ENCODE measurements at places on chromosomes 2 and 18.
A peak's percentile ranks its signal among the peaks of the same experiment; 100 is the strongest.

DNA sequence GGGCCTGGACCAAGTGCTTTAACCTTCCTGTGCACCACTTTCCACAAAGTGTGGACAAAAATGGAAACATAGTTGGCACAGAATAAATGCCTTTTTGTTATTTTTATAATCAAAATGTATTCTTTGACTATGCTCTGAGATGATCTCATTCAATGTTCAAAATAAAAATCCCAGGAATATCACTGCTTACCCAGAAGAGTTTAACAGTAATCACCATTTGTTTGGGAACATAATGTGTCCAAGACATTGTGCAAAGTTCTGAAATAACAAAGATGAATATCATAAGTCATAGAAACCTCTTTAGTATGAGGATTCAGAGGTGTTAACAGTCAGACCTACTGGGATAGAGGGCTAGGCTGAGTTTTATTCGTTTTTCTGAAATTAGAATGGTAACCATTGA lies 668.1 kb downstream of the CNTNAP5 start:
- DNase-seq = no peak

- DNase-seq = no peak
Measured at GRCh38 chr2:139685090-139685983, 905.1 kb upstream of the NXPH2 start.

GRCh38 chr18:75073654-75074053 lies 135.3 kb downstream of the PTGR3 start:
- no peak for DNase-seq

DNA sequence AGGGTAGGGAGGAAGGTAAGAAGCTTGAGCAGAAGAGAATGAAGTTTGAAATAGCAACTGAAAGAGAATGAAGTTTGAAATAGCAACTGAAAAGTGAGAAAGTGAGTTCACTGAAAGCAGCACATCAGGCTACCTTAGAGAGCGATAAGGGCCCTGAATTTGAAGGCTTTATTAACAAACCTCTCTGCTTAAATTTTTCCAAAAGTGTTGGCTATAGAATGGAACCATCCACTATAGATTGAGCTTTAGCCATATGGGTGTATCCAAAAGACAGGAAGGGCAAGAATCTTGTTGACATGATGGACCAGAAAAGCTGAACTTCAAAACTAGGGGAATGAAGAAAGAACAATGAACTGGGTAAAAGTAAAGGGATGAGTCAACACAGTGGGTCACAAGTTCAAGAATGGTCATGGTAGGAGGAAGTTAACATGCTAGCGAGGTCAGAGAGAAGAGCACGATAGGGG lies 122.5 kb downstream of the ASXL3 start:
- DNase-seq = no peak

DNA sequence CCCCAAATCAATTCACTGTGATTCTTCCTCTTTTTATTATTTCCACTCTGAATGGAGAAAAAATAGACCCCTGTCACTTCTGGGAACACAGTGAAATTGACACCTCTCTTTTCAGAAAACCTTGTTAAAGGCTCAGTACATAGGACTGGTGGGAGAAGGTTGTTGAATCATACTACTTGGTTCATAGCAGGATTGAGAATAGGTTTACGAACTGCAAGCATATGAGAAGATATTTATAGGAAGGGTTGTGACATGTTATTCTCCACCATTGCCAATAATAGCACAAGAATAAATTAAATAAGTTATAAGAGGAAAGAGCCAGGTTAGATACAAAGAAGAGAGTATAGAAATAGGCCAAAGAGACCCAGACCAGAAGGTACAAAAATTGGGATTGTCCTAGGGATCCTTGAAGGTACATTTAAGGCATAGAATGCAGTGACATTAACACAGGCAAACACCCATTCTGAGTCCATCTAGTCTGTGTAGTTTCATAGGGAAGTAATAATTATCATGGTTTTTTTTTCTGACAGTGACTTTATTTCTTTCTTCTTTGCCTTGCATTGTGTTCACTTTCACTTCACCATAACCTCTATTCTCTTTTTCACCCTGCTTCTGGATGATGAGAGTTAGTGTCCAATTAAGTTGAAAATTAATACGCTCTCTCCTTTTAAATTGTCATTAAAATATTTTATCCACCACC lies 21.8 kb upstream of the SERPINE2 start:
- no peak for DNase-seq

DNA sequence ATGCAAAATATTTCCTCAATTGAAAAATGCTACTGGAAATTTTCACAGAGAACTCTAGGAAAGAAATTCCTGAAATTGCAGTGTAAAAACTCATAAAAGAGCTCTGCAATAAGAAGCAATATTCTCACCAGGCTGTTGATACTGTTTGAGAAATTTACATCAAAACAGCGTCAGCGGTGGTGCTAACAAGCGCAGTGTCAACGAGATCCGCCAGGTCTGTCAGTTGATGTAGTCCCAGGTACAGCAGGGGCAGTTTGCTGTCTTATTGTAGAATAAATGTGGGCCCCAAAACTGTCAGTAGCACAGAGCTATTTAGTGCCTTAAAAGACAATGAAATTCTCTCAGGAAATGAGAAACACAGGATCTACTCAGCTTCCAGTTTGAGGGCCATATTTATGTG lies 611.2 kb downstream of the ARHGAP15 start:
- no peak for DNase-seq

DNA sequence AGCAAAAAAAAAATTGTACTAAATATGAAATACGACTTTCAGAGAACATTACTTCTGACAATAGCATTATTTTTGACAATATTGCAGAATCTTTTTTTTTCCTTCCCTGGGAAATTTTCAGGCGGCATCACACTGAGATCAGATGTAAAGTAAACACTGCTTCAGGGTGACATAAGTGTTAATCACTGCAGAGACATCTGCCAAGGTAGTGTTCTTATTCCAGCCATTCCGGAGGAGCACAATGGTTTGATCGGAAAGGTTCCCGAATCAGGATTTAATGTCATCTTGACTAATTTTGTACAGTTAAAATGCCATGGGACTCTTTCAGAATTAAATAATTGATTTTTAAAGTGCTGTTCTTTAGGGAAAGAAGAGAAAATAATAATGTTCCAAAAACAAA lies 56.7 kb upstream of the ZNF236 start:
- DNase-seq = peak; percentile 27

DNA sequence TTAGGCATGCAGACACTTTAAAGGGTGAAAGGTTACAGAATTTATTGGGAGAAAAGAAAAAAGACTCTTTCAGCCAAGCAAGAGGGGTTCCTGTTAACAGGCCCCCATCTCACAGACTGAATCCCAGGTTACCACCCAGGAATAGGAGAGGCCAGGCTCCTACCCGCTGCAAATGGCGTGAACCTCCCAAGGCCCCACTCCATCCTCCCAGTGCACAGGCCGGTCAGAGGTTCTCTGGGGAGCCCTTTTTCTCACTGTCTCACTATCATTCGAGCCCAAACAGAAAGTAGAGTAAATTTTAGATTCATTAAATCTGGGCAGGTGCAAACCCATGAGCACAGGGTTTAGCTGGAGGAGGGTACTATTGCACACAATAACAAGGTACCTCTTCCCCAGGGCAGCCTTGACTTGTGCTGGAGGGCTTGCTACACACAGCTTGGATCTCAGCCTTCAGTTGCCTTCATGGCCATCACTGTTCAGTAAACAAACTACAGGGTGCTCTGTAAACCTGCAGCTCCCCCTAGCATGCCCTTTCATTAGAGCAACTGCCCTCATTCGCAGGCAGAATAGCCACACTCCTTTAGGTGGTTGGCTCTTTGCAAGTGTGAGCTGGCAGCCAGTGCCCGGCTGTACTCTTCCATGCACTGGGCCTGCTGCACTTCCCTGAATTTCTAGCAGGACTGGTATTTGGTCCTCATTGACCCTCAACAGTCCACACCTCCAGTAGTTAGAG lies 7.3 kb upstream of the PLEK start:
- no peak for DNase-seq

- DNase-seq = no peak
Measured at GRCh38 chr18:60809937-60810336, 437.4 kb upstream of the MC4R start.

- DNase-seq = no peak
Measured at GRCh38 chr2:140596447-140596846, 1534.4 kb downstream of the LRP1B start.

- DNase-seq = no peak
Measured at GRCh38 chr2:156787517-156787916, 351.3 kb downstream of the GPD2 start.

DNA sequence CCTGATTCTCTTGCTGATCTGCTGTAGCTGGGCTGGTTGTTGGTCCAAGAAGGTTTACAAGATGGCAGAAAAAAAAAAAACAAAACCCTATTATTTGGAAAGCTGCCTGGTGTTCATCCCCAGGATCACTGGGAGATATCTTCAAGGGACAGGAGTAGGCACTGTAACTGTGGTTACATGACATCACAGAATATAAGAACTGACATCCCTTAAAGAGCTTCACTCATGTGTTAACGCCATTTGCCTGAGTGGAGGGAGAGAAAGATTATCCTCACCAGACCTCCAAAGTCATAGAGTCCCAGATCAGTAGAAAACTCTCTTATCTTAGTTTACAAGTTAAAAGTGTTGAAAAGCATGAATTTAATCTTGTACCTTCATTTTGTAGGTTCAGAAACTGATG lies 95.3 kb upstream of the BZW1 start:
- DNase-seq = no peak

DNA sequence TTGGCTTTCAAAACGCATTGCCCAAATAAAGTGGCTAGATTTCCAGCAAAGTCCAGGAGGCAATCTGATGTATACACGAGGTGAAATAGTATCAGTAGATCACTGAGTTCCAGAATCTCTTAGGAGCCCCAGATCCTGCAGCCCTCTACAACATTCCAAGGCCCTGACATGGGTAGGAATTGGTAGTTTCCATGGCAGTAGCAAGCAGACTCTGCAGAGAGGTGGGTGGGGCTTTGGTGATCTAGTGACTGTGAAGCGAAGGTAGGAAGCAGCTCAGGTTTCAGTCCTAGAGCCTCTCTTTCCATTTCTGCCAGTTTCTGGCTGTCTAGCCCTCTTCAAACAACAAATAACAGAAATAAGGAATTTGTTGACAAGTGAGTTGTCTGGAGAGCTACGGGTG lies 13.8 kb upstream of the SGPP2 start:
- DNase-seq = no peak

- no peak for DNase-seq
Measured at GRCh38 chr2:237421542-237422116, 7.7 kb upstream of the COL6A3 start.

DNA sequence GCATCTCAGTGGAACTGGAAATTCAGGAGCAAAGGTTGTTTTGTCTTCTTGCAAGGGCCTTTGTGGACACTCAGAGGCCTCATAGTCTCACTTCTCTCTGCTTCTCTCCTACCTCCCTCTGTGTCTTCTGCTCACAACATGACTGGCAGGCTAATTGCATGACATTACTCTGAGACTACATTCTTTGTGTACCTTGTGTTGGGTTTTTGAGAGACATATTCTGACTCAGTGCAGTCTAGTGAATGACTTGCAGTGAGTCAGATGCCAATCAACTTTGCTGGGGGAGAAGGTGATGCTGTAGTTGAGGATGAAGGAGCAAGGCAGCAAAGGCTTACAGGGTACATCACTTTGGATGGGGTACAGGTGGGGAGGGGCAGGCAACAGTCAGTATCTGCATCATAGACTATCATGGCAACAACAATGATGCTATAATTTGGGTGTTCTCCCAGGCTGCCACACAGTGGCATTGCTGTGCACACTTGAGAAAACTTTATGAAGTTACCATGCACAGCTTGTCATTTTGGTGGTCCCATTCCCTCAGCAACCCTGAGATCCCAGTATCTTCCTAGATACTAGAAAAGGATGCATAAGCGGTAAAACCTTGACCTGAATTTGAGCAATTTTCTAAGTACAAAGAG lies 69.3 kb upstream of the SLC16A14 start:
- peak; percentile 77 for DNase-seq

DNA sequence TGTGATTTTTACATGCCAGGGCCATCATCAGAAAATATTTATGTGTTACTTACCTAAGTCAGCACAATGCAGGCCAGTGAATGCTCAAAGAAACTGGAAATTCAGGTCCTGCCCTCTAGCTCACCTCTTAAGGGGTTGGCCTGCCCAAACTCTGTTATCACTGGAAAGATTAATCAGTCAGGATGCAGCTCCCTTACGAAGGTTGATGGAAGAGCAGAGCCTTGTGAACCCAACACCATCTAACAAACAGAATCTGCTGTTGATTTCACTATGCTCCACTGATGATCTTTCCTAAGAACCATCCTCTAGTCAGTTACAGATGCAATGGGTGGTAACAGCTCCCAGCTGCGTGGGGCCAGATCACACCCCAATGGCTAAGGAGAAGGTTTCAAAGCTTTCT lies 38.2 kb downstream of the SOX11 start:
- DNase-seq = no peak
